Right renal cortex interstitium (tissue), 3 donors: ENCODE measurements at places on chromosomes 6 and 20. TPM values are rescaled to one million over a fixed set of nuclear protein-coding genes. Genes with fewer than 3 reads are reported as not detected.

Gene GATA5
- polyA plus RNA-seq, result 5.4 TPM

Gene AKAP12
- polyA plus RNA-seq, result 182 TPM

Gene DEFB125
- polyA plus RNA-seq, result not detected

Gene STXBP5
- polyA plus RNA-seq, result 15.3 TPM

Gene KIFC1
- 34.2 TPM for polyA plus RNA-seq

Gene SPEF1
- polyA plus RNA-seq, result 2.0 TPM

Gene PRRT1
- polyA plus RNA-seq, result 2.1 TPM

Gene MEP1A
- not detected for polyA plus RNA-seq

Gene HLA-DQB1
- polyA plus RNA-seq, result 4.3 TPM

Gene DEFB124
- not detected for polyA plus RNA-seq

Gene PLN
- polyA plus RNA-seq, result 8.8 TPM

Gene RBPJL
- not detected for polyA plus RNA-seq

Gene C6orf58
- polyA plus RNA-seq, result 1.3 TPM

Gene F13A1
- 14.1 TPM for polyA plus RNA-seq

DNA sequence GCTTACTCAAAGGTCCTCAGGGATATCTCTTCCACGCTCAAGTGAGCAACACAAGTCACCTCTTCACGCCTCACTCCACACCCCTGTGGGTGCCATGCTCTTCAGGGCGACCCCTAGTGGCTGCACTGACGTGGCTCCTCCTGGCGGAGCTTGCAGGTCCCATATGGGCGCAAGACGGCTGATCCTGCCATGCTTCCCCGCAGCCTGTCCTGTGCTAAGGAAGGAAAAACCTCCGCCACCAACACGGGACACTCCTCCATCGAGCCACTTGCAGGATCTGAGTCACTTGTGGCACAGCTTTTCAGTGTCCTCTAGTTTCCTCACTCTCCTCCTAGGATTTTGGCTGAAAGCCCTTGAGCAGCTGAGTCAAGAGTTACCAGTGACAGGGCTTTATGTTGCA lies 90.7 kb downstream of the KHDC1L start:
- DNase-seq, result no peak

DNA sequence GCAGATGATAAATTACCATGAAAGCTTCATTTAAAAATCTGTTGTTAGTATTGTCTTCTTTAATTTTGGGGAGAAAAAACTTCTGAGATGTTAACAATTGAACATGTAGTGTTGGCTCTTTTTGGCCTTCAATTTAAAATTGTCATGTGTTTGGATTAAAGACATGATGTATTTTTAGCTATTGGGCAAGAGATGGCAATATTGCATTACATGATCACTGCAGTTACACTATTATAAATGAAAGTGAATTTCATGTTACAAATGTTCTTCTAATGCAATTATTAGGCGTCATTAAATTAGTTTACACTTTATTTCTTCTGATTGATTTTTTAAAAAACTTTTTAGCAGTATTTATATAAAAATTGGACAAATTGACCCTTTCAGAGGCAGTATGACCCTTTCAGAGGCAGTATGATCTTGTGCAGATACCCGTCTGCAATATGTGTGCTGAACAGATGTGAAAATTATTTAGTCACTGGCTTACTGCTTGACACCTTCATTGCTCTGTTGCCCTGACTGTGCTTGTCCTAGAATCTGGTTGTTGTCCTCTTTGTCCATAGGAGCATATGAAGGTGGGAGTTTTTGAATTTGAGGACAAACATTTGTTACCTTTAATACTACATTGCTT lies 25.8 kb downstream of the CDKAL1 start:
- no peak for DNase-seq

DNA sequence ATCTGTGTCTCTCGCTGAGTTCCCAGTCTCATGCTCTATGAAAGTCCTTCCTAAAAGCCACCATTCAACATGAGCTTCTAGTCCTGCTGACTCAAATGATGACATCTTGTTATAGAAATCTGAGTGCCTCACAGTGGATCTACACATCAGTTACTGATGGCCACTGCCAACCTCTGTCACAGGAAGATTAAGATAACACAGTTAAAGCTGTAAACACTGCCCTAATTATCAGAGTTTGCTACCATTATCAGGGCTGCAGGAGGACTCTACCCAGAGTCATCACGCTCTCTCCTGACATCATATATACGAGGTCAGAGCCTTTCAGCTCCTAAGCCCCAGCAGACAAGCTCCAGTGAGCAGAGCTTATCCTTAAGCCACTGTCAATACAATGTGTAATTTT lies 63.2 kb downstream of the HIVEP2 start:
- no peak for DNase-seq

DNA sequence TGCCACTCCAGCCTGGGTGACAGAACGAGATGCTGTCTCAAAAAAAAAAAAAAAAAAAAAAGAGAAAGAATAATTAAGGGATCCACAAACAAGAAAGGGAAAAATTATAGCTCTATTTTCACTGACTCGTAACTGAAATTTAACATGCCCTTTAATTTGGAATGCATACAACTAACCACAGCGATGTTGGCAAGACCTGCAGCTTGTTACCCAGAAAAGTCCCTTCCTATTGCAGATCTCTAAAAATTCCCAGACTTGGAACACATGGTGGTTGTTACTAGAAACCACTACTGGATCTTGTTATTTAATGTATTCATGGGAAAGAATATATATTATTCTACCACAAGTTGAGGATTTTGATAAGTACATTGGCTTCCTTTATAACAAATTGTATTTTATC lies 27.8 kb upstream of the SMIM28 start:
- DNase-seq, result no peak

DNA sequence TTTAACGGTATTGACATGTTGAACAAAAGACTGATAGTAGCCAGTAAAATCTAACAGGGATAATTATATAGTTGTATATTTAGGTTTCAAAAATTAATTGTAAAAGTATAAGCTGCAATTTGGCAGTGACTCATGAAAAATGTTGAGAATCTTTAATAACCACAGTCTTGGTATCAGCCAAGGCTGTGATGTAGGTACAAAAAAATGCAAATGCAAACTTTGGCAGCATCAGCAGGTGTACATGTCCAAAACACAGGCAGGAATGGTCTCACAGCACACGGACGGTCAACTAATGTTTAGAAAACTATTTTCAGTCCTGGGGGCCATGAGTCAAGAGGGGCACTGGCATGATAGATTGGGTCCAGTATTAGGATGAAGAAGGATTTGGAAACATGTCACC lies 58.5 kb upstream of the BEND3 start:
- no peak for DNase-seq

DNA sequence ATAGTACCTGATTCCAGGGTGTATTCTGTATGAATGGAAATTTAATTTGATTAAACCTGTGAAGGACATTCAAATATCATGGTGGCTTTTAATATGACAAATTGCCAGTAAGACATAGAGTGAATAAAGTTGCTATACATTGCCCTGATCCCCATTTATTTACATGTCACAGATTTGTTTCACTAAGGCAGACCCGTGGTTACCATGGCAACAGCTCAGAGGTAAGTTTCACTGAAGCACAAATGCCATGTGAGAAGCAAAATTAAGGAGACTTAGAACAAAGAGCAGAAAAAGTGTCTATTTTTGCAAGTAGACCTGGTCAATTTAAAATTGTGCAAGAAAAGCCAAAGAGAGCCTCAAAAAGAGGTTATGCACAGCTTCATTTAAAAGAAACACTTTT lies 63.7 kb downstream of the PXDC1 start:
- no peak for DNase-seq

GRCh38 chr6:106811088-106811686 lies 163.3 kb downstream of the CD24 start:
- no peak for DNase-seq

DNA sequence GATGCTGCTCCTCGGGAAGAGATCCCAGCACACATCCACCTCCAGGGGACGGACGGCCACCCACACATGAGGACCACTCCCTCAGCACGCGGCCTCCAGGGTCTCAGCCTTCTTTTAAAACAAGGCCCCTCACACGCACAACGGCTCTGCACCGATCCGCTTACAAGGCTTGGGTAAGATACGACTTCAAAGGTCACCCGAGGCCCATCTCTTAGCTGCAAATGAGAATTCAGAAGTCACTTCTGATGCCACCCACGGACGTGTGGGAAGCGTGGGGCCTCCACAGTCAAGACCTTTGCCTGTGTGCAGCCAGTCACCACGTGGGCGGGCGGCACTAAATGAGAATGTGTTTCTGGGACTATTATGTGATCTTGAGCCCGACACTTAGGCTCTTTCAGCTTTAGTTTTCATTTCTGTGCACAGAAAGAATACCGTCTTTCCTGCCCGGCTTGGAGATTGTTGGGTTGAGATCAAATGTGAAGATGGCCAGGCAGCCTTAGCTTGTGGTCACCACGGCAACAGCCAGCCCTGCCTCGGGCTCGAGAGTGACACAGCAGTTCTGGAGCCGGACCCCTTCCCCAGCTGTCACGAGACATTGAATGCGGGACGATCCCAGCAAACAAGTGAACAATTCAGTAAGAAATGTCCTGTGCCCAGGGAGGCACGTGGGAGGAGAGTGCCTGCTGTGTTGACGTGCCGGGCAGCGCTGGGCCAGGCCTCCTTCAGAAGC lies 91.6 kb downstream of the RAMACL start:
- no peak for DNase-seq

GRCh38 chr6:154921482-154921881 lies 73.6 kb upstream of the TIAM2 start:
- DNase-seq, result no peak

GRCh38 chr20:4247898-4248858 lies 232.8 kb upstream of the RNF24 start:
- DNase-seq, result no peak

- DNase-seq, result no peak
Observed at GRCh38 chr6:150697515-150697914, 97.8 kb downstream of the PLEKHG1 start.

GRCh38 chr6:5361396-5361795 lies 100.1 kb downstream of the FARS2 start:
- DNase-seq, result no peak

DNA sequence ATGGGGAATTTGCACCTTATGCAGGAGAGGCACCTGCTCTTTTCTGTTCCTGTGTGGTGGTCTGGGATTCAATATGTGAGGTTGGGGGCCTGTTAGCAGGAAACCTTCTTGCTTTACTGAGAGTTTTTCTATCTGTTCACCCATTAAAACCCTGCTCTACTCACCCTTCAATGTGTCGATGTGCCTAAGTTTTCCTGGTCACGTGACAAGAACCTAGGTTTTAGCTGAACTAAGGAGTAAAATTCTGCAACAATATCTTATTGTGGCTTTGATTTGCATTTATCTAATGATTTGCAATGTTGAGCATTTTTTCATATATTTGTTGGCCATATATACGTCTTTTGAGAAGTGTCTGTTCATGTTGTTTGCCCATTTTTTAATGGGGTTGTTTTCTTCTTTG lies 979.9 kb downstream of the HACE1 start:
- DNase-seq, result no peak

DNA sequence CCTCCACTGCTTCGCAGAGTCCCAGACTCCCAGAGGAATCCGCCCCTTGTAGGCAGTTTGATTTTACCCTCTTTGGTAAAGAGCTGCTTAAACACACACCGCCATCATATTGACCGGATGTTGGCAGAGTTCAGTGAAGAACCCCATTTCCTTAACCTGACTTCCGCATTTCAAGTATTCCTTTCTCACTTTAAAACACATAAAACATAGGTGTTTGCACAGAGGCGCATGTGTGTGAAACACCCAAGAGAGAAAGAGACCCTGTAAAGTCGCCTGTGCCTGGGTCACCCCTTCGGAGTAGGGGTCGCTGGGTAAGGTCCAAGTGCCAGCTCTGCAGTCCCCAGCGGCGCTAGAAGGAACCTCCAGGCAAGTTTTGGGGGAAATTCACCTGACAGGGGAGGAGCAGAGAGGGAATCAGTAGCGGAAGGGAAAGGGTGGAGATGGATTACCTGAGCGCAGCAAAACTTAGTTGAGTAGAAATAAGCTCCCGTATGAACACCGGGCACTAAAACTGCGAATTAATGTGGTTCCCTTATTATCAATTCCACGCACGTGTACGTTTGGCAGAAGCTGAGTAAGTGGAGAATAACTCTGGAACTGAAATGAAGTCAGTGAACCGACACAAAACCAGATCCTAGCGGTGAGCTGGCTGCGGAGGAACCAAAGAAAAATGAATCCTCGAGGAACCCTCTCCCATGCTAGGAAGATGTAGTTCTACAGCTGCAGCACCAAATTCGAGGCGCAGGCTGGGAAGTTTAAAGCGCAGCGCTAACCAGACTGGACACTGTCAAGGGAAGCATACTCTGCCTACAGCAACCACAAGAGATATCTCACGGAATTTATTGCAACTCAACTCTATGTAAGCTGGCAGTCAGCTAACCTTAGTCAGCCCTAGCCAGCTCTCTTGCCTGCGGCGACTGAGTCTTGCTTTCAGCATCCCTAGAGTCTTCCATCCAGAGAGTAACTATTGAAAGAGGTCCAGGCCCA lies 3.5 kb upstream of the HTR1B start:
- no peak for DNase-seq

GRCh38 chr6:9007027-9007426 lies 571.7 kb upstream of the SLC35B3 start:
- no peak for DNase-seq

GRCh38 chr6:69791065-69791471 lies 5.7 kb downstream of the LMBRD1 start:
- no peak for DNase-seq

- no peak for DNase-seq
Observed at GRCh38 chr20:56371977-56372376, 13.2 kb downstream of the FAM210B start.

DNA sequence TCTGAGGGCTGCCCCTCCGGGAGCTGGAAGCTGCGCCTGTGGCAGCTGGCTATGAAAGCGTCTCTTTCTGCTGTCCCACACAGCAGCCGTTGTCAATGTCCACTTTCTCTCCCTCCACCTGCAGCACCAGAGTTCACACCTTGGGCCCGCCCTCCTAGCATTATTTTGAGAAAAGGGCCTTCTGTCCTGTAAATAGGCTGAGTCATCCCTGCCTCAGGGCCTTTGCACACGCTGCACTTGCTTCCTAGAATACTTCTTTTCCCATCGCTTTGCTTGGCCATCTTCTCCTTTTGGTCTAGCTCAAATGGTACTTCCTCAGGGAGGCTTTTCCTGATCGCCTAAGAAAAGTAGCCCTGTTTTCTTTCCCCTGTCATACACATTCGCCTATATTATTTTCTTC lies 69.3 kb upstream of the ZNFX1 start:
- no peak for DNase-seq
